ENCODE measurements at places on chromosomes 6 and 20.

DNA sequence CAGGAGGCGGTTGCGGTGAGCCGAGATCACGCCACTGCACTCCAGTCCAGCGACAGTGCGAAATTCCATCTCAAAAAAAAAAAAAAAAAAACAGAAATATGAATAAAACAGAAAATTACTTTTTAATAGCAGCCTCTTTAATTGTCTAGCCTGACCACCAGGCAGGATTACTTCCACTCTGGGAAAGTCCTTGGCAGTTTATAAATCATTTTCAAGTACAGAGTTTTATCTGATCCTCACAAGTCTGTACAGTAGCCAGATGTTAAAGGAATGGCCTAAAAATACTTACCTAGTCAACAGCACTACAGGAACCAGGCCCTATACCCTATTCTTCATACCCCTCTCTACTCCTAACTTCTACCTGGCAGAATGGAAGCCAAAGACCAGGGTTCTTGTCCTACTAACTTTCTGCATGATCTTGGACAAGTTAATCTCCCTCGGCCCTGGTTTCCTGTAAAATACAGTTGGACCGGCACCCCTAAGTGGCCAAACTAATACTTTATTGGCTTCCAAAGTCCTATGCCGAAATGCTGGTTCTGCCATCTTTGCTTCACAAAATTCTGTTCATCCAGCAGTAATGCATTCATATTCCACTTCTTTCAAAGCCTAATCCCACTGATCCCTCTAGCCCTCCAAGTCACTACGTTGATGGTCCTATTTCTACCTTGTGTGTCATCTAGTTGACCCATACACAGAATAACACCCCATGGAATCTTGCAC lies 1.9 kb downstream of the EIF2S2 start:
- no peak for DNase-seq

DNA sequence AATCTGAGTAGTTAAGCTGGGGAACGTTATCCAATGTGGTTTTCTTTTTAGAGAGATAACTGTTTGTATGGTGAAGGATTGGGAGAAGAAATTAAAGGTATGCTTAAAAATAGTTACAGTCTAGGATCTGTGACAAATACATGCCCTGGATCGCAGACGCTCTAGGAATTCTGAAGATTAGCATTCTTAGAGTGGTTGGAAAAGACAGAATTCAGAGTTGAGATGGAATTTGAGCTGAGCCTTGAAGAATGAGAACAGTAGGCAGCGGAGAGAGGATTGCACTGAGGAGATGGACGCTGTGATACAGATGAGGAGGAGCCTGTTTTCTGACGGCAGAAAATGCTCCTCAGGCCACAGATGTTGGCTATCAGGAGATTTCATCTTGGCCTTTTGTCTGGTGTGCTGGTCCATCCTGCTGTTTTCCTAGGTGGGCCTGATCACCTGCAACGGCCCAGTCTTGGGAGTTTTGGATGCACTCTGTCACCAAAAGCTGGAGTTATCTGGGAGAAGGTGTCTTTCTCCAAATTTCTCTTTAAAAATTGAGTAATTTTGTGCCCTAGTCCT lies 48.3 kb upstream of the KIF25 start:
- no peak for DNase-seq

DNA sequence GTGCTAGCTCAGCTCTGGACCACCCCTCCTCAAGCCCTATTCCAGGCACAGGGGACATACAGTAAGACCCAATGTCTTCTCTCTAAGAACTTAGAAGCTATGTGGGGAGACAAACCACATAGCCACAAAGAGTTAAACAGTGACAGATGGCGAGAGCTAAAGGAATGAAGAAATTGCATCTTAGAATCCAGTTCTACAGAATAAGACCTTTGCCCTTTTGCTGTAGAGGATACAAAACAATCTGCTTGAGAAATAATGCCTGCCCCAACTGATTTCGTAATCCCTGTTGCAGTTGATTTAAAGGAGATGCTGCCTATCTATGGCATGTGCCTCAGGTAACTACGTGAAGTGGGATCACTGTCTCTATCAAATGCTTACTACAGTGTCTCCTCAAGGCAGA lies 31.2 kb downstream of the TNFRSF21 start:
- DNase-seq: no peak

- no peak for DNase-seq
Measured at GRCh38 chr6:119521251-119521650, 171.7 kb upstream of the MAN1A1 start.

DNA sequence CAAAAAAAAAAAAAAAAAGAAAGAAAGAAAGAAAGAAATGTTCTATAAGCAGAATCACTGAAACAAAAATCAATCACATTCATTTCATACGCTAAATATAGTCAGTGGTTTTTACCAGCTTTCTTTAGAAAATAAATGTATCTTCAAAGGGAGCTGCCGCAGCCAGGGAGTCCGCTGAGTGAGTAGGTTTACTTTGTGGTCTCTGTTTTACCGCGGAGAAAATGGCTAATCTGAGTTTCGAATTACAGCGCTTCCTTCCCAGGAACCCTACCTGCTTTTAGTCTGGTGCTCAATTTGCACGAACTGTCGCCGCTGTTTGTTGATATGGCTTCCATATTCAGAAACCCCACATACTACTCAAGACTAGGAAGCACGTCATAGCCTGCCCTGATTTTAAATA lies 102.4 kb downstream of the TFAP2A start:
- DNase-seq: no peak

DNA sequence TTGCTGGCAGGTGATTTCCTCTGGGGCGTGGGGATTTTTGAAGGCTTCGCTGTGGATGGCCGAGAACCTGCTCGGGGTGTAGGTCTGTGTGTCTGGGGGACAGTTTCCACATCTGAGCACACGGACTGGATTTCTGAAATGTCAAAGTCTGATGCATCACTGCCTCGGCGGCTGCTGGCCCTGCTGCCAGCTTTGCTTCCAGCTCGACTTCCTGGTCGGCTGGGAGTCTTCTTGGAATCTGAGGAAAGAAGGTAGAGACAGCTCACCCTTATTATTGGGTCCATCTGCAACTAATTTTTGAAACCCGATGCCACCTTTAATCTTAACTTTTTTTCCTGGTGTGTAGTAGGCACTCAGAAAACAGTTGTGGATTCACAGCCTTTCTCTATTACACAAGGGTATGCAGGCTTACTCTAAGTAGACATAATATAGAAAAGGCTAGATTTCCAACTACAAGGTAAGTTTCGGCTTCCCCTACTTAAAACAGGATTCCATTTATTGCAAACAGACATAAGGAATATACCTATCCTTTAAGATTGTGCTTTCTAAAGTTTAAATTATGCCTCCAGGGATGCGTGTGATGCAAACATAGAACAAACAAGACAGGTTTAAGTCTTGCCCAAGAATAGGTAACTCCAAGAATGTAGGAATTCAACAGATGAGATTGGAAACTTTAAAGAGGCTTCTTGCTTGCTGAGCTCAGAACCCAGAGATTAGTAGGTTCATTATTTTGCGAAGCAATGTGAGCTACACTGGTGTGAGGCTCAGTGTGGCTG lies 183.5 kb downstream of the DST start:
- no peak for DNase-seq

- no peak for DNase-seq
Measured at GRCh38 chr6:131136021-131136786, 937 bp downstream of the AKAP7 start.

- DNase-seq: no peak
Measured at GRCh38 chr20:62406635-62407176, 379 bp downstream of the CABLES2 start.

DNA sequence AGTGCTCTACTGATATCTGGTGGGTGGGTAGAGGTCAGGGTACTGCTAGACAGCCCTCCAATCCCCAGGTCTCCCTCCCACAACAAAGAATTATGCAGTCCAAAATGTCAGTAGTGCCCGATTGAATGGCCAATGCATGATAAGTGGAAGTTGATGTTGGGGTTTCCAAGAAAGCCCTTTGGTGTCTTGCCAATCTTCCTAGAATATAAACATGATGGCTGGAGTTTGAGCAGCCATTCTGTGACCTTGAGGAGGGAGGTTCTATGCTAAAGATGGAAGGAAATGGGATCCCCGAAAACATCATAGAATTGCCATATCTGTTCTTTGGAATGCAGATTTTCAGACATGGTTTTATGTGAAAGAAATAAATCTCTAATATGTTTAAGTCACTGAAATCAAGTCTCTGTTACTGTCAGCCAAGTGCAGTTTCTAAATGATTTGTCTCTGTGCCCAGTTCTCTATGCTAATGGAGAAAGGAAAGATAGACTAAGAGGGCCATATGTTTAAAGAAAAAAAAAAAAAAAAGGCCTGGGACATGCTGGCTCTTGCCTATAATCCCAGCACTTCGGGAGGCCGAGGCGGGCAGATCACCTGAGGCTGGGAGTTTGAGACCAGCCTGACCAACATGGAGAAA lies 32.8 kb upstream of the PTPN1 start:
- no peak for DNase-seq

- DNase-seq: no peak
Measured at GRCh38 chr6:28732052-28732451, 191.7 kb downstream of the TRIM27 start.

DNA sequence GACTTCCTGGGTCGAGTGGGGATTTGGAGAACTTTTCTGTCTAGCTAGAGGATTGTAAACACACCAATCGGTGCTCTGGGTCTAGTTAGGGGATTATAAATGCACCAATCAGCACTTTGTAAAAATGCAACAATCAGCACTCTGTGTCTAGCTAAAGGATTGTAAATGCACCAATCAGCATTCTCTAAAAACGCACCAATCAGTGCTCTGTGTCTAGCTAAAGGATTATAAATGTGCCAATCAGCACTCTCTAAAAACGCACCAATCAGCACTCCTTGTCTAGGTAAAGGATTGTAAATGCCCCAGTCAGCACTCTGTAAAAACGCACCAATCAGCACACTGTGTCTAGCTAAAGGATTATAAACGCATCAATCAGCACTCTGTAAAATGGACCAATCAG lies 209.0 kb upstream of the SLC35B3 start:
- DNase-seq: no peak

DNA sequence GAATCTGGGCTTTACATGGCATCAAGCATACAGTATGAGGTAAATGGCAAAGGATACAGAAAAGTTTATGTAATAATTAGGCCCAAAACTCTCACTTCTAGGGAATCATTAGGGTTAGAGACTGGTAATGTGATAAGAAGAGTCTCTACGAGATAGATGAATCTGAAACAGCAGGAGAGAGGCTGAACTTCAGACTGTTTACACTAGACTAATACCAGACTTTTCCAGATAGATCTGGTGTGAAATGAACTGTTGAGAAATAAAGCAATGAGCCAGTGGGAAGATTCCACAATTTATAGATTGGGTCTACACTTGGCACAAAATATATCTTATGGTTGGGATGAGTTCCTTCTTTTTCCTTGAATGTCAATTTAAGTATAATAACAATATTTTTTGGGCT lies 134.3 kb downstream of the MAN1A1 start:
- no peak for DNase-seq

DNA sequence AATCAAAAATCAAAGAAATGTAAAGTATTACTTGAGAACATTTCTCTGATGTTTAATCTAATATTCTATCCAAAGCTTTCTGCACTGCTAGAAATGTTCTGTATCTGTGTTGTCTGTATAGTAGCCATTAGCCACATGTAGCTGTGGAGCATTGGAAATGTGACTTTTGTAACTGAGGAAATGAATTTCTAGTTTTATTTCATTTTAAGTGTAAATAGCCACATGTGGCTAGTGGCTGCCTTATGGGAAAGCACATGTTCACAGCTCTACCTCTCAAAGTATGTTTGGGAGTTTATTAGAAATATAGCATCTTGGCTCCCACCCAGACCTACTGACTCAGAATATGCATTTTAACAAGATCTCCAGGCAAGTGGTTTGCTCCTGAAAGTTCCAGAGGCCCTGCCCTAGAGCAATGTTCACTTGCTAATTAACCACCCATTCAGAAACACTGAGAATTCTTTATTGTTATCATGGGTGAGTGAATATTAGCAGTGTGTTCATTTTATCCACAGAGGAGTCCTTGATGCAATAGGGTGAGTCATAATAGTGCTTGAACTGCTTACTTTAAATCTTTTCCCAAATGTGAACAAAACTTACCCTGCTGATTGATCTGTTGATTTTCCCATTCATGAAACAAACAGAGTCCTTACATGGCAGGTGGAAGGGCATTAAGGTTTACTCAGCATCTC lies 282.7 kb downstream of the PLCB1 start:
- no peak for DNase-seq

DNA sequence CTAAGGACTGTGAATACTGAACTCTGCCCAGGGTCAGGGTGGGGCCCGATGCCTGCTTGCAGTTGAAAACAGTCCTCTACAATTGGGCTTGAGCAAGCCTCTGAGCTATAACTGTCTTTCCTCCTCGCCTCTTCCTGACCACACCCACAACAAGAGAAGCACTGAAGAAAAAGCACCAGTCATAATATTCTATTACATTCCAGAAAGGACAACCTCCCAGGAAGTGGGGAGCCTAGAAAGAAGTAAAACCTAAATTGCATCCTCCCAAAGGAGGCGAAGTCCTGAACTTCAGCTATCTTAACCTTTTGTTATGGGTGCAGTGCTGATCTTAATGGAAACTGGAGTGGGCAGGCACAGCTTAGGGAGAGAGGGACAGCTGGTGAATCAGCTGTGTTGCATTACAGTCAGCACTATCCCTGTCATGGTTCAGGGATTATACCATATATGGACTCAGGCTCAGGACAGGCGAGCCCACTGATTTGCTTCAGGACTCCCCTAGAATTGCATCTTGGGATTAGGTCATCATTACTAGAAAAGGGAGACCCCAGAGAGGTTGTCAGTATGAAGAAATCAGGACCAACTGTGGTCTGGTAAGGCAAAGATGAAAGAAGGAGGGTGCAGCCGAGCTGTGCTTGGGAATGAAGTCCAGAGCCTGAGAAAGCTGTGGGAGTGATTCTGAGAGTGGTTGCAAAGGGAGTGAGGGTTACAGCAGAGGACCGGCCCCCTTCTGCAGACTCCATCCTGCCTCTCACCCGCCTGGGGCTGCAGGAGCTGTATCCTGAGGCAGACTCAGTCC lies 18.3 kb upstream of the TRAM2 start:
- no peak for DNase-seq

GRCh38 chr6:17932330-17932852 lies 55.0 kb downstream of the KIF13A start:
- DNase-seq: no peak

DNA sequence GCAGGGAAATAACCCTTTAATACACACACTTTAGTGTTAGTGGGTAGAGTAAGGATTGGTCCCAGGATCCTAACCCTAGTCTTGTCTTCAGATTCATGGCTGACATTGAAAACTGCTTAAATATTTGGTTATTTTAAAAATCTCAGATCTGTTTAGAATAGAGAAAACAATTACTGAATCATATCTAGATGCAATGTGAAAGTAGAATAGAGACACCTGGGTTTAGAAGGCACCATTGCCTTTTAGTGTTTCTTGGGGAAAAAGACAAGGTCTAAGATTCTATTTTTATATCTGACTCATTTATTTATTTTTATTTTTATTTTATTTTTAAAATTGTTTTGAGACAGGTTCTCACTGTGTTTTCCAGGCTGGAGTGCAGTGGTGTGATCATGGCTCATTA lies 6.0 kb downstream of the DDX43 start:
- no peak for DNase-seq

DNA sequence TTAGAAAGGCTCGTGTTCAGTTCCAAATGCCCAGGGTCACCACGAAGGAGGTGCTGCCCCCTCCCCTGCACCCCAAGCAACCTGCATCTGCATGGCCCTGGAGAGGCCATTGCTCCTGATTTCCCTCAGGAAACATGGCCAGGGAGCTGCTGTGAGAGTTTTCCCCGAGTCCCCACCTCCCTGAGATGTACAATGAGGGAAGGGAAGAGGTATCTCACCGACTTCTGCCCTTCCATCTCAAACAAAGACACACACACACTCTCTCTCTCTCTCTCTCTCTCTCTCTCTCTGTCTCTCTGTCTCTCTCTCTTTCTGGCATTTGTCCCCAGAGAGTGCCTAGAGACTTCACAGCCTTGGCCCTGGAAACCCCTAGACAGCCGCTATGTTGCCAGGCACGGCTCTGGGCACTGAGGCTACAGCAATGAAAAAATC lies 120.4 kb downstream of the MRPL14 start:
- no peak for DNase-seq
